ENCODE measurements at places on chromosomes 13 and 19.

DNA sequence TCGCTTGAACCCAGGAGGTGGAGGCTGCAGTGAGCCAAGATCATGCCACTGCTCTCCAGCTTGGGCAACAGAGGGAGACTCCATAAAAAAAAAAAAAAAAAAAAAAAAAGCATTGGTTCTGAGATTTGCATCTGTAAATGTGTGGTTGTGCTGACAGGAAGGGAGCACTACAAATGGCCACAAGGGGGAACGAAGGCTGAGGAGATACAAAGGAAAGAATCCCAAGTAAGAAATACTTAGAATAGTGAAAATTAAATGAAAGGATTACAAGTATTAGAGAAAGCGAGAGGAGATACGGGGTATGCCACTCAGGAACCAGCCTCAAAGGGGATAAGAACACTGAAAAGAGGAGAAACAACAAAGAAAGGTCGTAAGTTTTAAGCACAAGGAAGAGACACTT is 284.9 kb downstream of the KLF12 start:
- no peak for DNase-seq

DNA sequence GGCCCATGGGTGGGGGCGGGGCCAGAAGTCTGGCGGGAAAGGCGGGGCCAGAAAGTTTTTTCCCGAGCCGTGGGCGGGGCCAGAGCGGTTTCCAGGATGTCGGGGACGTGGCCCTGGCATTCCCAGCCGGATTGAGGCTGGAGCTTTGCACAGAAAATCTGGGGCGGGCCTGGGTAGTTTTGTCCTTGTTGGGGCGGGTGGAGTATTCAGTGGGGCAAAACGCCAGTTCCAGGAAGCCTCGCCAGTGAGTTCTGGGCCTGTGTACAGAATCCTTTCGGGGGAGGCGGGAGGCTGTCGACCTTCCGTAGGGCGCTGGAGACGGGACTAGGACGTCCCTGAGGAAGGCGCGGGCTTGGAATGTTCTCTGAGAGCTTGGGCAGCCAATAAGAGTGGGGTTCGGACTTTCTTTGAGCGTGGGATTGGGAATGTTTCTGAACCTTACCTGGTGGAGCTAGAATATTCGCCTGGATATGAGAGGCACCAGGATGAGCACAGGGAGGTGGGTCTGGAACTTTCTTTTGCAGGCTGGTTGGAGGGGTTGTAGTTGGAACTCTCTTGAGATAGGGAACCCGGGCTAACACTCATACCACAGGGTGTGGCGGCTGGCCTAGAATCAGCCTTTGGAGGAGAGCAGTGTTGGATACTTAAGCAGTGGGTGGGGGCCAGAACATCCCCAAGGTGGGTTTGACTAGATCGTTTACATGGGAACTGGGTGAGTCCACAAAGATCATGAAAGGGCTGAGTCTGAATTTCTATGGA is 1.3 kb downstream of the CCDC9 start:
- no peak for DNase-seq

DNA sequence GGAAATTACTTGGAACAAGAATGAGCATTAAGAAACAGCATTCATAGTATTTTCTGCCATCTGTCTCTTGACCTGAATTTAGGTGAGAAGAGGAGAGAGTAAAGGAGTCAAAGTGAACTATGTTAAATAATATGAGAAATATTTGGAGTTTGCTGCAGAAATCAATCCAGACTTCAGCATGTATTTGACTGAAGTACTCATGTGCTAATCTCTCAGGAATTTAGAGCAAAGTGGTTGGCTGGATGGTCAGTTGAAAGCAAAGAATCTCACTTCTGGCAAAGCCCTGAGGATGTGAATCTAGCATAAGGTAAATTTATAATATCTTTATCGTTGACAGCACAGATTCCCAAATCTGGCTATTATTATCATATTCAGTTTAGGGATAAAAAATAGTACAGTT is 394.3 kb downstream of the PCDH17 start:
- no peak for DNase-seq

- no peak for DNase-seq
These were observed 51.2 kb downstream of the MBD3L2B start for GRCh38 chr19:6970021-6970420.

DNA sequence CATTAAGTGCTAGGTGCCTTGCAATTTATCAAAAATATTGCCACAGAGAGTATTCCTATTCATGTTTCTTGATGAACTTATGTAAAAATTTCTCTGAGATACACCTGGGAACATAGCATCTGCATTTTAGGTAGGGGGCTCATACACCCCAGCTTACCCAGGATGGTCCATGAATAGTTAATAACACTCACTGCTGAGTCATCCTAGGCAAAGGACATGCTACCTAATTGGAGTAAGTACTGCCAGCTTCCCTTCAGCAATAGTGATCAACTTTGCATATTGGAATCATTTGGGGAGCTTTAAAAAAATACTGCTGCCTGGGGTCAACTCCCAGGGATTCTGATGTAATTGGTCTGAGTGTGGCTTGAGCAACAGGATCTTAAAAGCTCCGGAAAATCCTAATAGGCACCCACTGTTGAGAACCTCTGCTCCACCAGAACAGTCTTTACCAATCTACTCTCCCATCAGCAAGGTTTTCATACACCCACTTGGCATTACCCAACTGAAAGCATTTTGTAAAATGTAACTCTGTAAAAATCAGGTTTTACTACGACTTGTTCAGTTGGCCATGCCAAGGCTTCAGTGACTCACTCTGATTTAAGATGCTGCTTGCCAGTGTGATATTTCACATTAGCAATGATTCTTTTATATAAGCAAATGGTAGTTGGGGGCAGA is 67.2 kb upstream of the FNDC3A start:
- DNase-seq = no peak

- no peak for DNase-seq
These were observed 2385.0 kb downstream of the PCDH9 start for GRCh38 chr13:64845110-64845509.

GRCh38 chr13:96710166-96710862 is 284.0 kb downstream of the OXGR1 start:
- no peak for DNase-seq

GRCh38 chr19:4015705-4016402 is 8.3 kb downstream of the PIAS4 start:
- DNase-seq = no peak

GRCh38 chr13:98297051-98297450 is 120.0 kb upstream of the RNF113B start:
- no peak for DNase-seq

GRCh38 chr19:18173054-18173571 is 500 bp upstream of the IFI30 start:
- DNase-seq = no peak

DNA sequence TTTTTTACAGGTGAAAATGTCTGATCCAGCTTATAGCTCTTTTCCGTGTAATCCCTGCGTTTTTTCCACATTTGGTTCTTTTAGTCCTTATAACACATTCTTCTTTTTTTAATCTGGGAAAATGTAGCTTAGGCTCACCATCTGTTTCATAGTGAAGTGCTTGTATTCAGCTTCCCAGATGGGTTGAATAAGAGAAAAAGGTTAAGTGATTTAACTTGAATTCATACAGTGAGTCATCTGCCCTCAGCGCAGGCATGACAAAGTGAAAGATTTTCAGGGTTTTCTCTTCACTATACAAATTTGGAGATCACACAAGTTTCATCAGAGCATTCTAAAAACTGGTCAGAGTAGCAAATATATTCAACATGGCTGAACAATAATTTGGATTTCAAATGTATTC is 224.8 kb downstream of the SPRY2 start:
- no peak for DNase-seq

- DNase-seq = no peak
These were observed 44.0 kb upstream of the GAS6 start for GRCh38 chr13:113907635-113908617.

DNA sequence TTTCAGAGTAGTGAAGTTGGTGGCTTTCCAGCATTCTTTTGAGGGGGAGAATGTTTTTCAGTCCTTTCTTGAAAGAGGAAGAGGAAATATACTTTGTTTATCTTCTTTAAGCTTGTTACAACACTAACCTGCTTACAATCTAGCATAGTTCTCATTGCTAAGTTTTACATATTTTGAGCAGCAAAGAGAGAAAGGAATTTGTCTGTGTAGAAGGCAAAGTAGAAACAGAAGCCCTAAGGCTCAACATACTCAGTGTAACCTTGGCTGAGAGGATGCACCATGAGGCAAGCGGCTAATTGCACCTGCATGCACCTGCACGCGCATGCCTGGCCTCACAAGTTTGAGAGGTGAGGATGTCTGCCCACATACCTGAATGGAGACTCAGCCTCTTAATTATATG is 2.2 kb downstream of the FRY start:
- DNase-seq = no peak

DNA sequence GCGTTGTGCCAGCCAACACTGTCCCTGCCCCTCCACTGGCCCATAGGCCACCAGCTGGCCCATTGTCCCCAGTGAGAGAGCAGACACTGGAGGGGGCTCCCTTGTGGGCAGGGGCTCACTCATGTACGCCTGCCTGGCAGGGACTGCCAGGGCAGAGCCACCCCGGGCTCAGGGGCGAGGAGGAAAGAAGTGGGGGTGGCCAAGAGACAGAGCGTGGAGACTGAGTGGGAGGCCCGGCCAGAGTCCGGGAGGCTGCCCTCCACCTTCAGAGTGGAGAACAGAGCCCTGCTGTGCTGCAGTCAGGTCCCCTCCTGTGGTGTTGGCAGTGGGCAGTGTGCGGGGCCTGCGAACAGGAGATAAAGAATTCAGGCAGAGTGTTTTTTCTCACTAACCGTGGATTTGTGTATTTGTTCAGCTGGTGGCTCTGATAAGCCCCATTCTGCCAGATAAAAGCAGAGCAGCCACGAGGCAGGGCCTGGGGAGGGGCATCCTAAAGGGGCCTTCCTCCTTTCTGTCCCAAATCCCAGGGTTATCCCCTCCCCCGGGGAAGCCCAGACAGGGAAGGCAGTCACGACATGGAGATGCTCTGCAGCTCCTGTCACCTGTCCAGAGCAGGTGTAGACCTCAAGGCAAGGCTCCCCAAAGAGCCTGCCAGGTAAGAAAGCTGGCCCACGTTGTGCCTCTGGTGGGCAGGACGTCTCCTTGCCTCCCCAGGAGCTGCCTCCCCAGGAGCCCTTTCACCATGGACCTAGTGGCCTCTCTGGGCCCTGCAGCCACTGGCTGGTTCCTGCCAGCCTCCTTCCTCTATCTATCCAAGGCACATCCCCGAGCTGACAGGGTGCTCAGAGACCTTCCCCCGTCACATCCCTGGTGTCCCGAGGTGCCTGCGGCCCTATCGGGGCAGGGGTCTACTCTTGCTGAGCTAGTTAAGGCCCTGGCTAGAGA is 33.0 kb downstream of the LYL1 start:
- no peak for DNase-seq

GRCh38 chr19:34228347-34228746 is 26.0 kb upstream of the GARRE1 start:
- DNase-seq = no peak

- DNase-seq = no peak
These were observed 35.0 kb upstream of the PNMA8B start for GRCh38 chr19:46530636-46531035.

DNA sequence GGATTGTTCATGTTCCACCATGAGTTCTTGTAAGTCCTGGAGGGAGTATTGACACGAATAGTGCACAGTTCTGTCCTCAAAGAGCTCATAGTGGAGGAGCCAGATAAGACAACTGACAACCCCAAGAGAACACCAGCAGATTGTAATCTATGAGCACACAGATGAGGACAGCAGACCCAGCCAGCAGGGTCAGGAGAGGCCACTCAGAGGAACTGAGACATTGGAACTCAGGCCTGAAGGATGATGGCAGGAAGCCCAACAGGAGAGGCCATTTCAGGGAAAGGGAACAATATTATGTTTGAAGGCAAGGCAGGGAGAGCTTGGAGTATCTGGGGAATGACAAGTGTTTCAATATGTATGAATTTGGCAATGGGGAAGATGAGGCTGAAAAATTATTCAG is 63.7 kb upstream of the IPO5 start:
- no peak for DNase-seq

DNA sequence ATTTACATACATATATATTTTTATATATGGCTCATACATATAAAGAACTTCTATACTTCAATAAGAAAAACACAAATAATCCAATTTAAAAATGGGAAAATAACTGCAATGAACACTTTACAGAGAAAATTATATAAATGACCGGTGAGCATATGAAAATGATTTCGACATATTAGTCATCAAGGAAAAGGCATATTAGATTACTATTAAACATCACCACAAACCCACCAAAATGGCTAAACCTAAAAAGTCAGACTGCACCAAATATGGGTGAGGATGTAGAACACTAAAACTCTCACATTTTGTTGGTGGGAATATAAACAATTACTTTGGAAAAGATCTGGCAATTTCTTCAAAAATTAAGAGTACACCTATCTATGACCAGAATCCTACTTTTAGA is 316.2 kb downstream of the ENOX1 start:
- no peak for DNase-seq

DNA sequence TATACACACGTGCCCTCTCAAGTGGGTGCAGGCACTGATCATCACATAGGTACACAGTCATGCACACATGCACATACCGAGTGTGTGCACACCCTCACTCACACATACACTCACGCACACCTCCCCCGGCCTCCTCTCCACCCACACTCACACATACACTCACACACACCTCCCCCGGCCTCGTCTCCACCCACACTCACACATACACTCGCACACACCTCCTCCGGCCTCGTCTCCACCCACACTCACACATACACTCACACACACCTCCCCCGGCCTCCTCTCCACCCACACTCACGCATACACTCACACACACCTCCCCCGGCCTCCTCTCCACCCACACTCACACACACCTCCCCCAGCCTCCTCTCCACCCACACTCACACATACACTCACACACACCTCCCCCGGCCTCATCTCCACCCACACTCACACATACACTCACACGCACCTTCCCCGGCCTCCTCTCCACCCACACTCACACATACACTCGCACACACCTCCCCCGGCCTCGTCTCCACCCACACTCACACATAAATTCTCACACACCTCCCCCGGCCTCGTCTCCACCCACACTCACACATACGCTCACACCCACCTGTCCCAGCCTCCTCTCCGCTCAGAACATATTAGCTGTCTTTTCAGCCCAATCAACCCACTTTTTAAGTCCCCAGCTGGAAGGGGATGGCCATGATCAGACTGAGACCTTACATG is 105.2 kb upstream of the VSTM2B start:
- no peak for DNase-seq

DNA sequence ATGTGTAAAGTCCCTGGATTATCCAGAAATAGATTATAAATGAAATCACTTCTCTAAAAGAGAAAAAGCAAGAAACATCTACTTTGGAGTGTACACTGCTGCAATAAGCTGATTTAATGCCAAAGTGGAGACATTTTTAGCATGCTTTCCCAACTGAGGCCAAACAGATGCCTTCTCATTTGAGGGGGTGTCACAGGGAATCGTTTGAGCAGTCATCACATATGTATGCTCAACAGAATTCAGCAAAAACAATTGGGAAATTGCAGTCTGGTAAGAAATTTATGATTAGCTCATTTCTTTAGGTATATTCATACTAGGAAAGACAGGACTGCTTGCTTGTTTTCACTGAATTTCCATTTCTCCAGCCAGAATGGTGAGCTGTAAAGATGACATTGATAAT is 27.3 kb upstream of the TPP2 start:
- no peak for DNase-seq

DNA sequence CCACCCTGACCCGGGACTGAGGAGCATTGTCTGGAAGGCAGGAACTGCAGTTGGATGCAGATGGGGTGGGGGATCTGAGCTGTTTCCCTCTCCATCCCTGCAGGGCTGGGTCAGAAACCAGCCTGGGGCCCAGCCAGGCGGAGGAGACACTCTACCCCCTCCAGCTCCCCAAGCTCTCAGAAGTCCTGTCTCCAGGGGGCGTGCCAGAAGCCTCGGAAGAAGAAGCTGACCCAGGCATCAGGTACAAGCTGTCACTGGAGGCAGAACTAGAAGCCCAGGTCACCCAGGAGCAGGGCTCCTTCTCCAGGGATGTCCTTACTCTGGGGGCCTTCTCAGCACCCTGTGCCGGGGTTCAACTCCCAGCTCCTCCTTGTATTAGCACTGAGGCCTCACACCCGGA is 15.5 kb downstream of the SIX5 start:
- DNase-seq = no peak

Measured in stimulated activated CD8-positive, alpha-beta memory T cell treated with anti-CD3 and anti-CD28 coated beads, Interleukin-12 subunit alpha, Interleukin-12 subunit beta, amount 100 ng/mL, for 4 hours (primary cell).